Hematopoietic multipotent progenitor cell treated with erythropoietin and hydrocortisone succinate and interleukin-3 and kit ligand, for 4 days (in vitro differentiated cells): ENCODE measurements at places on chromosomes 7 and 10.

- no peak for DNase-seq
Measured at GRCh38 chr10:128855618-128856428, 611.2 kb upstream of the MGMT start.

DNA sequence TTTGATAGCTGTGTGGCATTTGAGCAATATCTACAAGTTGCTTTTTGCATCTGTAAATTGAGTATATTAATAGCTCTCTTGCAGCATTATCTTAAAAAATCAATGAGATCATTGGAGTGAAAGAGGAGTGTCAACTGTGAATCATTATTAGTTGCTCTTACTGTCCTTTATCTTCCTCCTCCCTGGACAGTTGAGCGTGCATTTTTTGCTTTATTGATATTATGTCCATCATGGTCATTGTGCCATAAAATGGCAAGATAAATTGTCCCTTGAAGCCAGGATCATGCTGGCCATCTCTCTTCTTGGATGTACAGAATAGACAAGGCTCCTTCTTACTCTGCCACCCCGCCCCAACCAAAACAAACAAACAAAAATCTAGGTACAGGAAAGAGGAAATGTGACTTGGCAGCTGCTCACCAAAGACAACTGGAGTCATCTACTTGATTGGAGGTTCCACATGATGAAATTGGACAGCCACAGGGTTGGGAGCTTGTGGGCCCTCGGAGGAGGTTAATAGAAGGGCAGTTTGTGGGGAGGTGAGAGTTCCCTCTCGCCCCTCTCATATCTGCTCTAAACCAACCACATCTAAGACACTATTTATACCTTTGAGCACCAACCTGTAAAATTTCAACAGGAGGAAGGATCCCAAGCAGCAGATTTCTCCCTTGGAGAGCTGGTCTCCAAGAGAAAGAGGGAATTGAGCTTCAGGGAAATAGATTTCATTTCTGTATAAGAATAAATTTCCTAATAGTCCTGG, 252.7 kb downstream of the SKIDA1 start:
- DNase-seq: peak; percentile 24

DNA sequence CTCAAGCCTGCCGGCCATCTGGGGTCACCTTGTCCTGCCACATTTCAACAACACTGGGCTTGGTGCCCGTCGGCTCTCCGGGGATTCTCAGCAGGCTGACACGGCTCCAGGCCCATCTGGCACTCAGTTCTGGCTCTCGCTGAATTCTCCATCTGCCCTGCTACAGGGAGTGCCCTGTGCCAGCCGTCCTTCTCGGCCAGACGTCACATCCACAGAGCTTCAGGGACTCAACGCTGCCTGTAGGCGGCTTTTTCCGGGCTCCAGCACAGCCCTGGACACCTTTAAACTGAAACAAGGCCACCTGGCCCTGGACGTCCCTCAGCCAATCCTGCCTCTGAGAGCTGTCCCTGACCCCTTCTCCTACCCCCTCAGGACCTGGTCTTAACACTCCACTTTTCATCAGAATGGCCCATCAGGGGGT, 43.0 kb downstream of the TMEM130 start:
- DNase-seq: no peak

- DNase-seq: no peak
Measured at GRCh38 chr7:100582041-100582579, 3.8 kb downstream of the LRCH4 start.

DNA sequence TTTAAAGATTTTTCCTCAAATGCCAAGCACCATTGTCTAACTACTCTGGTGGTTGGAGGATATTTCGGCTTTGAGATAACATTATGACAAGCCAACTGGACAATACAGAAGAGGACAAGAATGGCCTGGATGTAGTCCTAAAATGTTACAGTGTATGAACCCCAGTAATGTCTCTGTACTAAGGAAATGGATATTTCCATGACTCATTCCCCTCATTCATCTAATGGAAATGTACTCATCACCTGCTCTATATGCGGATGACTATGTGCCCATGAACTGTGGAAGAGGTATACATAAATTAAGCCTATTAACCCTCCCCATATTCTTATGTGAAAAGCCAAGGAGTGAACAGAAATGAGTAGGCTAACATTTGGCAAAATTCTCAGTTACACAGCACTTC, 207.9 kb downstream of the CACNA2D1 start:
- DNase-seq: no peak

- peak; percentile 71 for DNase-seq
Measured at GRCh38 chr7:66043681-66044497, 31.7 kb upstream of the ASL start.

DNA sequence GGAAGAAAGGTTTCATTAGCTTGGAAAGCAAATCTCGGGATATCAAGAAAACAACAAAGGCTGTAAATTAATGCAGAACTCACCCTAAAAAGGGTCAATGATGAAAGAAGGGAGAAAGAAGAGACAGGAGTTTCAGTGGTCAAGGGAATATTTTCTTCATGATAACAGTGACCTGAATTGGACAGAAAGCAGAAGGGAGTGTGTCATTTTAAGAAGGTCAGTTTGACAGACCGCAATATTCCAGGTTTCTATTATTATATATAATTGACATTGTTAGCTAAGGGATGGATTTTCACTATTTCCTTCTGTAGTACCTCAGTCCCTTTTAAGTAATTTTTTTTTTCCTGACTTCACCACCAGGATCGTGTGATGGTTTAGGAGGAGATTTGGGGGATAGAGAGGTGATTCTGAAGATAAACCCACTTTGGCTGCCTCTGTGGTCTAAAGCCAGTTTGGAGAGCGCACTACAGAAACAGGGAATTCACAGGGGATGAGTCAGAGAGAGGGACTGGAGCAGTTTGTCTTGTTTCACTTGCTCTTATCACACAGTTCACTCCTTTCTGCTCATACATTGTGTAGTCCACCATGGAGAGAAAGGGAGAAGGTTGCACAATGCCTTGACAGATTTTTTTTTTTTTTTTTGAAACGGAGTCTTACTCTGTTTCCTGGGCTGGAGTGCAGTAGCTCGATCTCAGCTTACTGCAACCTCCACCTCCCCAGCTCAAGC, 417.9 kb downstream of the AUTS2 start:
- DNase-seq: no peak

DNA sequence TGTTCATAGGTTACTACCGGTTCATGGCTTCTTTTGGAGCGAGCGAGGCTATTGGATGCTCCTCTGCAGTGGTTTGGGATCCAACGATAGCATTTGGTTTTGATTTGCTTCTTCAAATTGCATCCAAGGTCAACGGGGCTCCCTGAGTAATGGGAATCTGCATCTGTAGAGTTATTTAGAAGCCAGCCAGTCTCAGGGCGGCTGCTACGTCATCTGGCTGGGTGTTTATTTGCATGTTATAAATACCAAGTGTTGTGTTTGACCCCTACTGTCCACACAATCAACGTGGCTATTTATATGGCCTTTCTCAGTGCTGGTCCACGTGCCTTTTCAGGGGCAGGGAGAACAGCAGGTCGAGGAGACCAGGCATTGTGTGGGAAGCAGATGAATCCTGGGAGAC, 137.7 kb downstream of the PRPF18 start:
- no peak for DNase-seq

DNA sequence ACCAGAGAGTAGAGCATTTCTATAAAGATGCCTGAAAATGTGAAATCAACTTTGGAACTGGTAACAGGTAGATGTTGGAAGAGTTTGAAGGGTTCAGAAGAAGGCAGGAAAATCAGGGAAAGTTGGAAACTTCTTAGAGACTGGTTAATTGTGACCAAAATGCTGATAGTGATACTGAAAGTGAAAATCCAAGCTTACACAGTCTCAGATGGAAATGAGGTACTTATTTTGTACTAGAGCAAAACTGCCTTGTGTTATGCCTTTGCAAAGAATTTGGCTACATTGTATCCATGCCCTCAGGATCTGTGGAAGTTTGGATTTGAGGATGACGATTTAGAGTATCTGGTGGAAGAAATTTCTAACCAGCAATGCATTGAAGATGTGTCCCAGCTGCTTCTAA, 430.6 kb upstream of the KCND2 start:
- DNase-seq: no peak

- peak; percentile 42 for DNase-seq
Measured at GRCh38 chr7:105718511-105718925, 137.2 kb upstream of the EFCAB10 start.

GRCh38 chr7:78620920-78621319, 822.3 kb downstream of the PHTF2 start:
- peak; percentile 29 for DNase-seq

GRCh38 chr10:18463673-18464211, 187.6 kb downstream of the NSUN6 start:
- no peak for DNase-seq

GRCh38 chr7:95095259-95095965, 188.0 kb downstream of the PPP1R9A start:
- DNase-seq: peak; percentile 7

DNA sequence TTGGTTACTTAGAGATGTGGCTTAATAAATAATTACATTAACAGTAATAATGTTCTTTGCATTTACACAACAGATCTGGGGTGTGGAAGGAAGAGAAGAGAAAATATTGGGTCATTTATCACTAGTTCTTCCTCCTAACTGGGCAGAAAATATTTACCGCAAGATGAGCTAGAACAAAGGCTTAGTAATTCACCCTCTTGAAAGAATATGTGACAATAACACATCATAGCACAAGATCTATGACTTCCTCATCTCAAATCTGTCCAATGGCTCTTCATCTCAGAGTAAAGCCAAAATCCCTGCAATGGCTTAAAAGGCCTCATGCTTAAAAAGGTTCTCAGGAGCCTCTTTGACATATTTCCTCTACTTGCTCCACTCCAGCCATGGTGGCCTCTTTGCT, 178.6 kb downstream of the ZNF438 start:
- no peak for DNase-seq

DNA sequence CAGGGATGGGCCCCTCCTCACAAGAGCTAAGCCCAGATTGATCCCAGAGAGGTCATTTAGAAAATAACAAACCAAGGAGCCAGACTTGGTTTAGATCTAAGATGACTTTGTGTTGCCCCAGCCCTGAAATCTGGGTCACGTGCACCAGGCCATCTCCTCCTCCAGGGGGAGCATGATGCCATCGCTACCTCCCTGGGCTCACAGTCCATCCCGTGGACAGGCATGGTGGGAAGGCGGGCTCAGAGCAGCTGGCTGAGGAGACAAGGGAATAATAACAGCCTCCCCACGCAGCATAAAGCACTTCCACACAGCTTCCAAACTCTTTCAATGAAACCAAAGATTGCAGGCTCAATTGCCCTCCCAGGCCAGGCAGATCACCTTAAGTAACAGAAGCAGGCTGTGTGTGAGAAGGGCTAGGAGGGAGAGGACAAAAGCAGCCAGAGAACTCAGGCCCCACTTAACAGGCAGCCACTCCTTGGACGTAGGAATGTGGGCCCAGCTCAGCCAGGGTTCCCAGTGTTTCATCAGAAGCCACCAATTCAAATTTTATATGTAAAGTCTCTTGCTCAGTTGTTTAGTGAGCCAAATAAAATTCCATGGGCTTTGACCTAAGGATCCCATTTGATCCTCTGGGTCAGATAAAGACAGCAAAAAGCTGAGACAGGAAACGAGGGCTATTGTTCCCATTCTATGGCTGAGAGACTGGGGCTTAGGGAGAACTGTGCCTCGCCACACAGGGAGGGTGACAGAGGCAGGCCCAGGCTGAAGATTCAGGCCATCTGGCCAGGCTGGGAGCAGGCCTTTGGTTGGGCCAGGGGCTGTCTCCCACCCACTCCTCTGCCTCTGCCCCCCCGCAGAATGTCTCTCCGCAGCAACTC, 100.2 kb downstream of the COL13A1 start:
- DNase-seq: peak; percentile 55

DNA sequence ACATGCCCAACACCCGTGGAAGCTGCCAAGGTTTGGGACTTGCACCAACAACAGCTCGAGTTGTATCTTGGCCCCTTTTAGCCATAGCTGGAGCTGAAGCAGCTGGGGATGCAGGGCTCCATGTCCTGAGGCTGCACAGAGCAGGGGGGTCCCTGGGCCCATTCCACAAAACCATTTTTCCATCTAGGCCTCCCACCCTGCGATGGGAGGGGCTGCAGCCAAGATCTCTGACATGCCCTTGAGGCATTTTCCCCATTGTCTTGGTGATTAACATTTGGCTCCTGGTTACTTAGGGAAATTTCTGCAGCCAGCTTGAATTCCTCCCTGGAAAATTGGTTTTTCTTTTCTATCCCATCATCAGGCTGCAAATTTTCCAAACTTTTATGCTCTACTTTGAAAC, 637.8 kb upstream of the VSTM2A start:
- no peak for DNase-seq

GRCh38 chr7:133618970-133619369, 366.1 kb downstream of the EXOC4 start:
- no peak for DNase-seq

- no peak for DNase-seq
Measured at GRCh38 chr7:24767878-24768569, 10.8 kb upstream of the GSDME start.

DNA sequence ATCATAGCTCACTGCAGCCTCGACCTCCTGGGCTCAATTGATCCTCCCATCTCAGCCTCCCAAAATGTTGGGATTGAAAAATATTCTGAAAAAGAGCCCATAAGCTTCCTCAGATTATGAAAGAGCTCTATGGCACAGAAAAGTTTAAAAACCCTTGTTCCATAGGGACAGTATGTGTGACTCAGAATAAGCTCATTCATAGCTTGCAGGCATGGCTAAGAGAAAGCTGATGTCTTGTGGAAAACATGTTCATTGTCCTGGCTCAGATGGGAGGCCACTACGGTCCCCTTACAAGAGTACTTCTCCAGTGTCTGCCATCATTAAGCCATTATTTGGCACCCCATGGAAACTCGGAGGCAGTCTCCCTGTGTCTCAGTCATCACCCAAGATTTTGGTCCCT, 64.0 kb downstream of the CCDC3 start:
- DNase-seq: no peak

DNA sequence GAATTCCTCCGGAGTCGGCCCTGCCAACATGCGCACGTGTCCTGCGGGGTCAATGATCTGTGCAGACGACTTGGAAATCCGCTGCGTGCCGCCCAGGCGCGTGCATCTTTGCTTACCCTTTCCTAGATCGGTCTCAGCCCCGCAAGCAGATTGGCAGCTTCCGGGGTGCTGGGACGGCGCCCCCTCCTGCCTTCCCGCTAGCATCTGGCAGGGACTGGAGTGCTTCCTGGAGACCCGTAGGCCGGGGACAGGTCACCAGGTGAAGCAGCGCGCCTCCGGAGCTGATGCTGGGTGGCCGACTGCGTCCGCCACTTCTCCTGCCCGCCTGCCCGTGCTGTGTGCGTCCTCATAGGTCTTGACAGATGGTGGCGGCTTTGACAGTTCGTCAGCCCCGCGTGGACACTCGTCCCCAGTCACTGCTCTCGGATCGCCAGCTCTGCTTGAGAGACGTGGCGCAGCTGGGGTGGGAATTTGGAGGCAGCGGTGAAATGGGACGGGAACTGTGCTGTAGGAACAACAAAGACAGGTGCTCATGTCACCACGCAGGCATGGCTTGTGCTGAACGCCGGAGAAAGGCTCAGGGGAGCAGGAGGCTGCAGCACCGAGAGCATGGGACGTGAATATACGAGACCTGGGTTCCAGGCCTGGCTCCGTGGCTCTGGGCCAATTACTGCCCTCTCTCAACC, 21.9 kb upstream of the KCNK18 start:
- DNase-seq: peak; percentile 20

- no peak for DNase-seq
Measured at GRCh38 chr10:66748217-66748616, 177.6 kb upstream of the LRRTM3 start.
